ENCODE measurements at places on chromosomes 1 and 21. TPM values are rescaled to one million over a fixed set of nuclear protein-coding genes. Genes with fewer than 3 reads are reported as not detected.

SEC16B gene
- polyA plus RNA-seq: 4.7 TPM

PEX10 gene
- 19.2 TPM for polyA plus RNA-seq

ICOSLG gene
- polyA plus RNA-seq: 13.2 TPM

GRCh38 chr1:31111290-31111951, 45.9 kb upstream of the PUM1 start:
- no peak for DNase-seq

TMEM234 gene
- polyA plus RNA-seq: 27.3 TPM

DNA sequence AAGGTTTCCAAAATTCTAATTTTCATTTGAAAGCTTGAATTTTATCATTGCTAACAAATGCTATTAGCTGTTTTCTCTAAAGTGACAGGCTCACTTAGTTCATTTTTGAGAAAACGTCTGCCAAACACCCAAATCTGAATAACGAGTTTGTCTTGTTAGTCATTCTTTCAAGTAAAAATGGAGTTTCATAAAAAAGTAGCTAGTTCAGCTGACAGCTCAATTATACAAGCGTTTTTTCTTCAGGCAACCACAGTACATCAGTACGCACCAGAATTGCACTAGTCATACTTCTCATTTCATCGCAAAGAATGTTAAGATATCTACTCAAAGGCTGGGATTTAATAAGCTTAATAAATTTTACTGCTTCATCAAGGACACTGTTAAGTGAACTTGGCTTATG, 72.3 kb upstream of the SLFNL1 start:
- DNase-seq: no peak

TNNT2 gene
- 64.7 TPM for polyA plus RNA-seq

RGS18 gene
- polyA plus RNA-seq: 2.8 TPM
